SW 1271 (cell line): ENCODE measurements at places on chromosomes 7 and 10.

DNA sequence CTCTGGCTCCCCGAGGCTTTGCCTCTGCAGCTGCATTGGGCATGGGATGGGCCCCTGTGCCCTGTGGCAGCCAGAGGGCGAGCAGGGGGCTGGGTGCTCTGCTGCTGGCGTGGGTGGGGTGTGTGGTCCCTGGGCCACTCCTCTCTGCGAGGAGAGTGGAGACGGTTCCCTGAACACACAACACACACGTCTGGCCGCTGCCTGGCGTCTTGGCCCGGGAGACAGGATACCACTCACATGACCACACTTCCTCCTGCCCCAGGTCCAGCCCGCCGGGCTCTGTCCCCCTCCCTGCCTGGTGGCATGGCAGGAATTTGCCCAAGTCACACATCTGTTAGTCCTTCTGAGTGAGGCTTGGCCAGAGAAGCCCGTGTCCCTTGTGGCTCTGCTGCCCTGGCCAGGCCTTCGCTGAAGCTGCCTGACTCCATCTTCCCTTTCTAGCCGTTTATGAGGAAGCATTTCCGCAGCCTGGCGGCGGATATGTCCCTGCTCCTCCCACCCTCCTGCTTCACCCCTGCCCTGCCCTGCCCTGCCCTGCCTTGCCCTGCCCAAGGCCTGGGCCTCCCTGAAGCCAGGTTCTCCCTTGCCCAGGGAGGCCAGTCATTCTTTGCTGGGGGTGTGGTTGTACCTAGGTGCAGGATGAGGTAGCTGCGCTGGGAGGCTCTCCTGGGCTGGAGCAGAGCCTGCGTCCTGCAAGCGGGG lies 3.0 kb downstream of the BRI3 start:
- peak; percentile 84 for DNase-seq

DNA sequence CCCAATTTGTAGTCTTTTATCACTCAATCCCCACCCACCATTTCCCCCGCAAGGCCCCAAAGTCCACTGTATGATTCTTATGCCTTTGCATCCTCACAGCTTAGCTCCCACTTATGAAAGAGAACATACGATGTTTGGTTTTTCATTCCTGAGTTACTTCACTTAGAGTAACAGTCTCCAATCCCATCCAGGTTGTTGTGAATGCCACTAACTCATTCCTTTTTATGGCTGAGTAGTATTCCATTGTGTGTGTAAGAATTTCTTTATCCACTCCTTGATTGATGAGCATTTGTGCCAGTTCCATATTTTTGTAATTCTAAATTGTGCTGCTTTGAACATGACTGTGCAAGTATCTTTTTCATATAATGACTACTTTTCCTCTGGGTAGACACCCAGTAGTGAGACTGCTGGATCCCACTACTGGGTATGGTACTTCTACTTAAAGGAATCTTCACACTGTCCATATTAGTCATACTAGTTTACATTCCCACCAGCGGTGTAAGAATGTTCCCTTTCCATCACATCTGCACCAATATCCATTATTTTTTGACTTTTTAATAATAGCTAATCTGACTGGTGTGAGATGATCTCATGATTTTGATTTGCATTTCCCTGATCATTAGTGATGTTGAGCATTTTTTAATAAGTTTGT lies 152.6 kb downstream of the JMJD1C start:
- DNase-seq, result no peak

DNA sequence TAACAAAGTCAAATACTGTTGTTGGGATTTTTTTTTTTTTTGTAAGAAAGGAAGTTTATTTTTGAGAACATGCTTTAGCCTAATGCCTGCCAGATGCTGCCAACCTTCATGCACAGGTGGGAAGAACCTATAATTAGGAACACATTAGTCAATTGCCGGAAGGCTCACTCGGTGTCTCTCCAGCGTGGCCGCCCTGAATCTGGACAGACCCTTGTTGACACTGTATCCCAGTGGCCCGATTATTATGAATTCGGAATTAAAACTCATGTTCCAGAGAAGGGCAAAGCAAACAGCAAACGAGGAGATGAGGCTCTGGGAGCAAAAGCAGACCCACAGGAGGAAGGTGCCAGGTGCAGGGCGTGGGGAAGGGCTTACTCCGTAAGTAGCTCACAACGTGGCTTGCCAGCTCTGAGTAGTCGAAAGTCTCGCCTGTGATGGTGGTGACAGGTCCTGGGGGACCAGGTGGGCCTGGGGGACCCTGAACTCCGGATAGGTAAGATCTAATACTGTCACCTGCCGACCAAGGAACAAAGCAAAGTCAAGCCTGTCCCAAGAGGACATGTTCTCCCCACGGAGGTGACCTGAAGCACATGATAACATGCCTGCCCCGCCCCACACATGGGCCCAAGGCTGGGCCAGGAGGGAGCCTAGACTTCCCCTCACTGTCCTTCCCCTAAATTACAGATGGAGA lies 48.3 kb downstream of the COL17A1 start:
- no peak for DNase-seq

- no peak for DNase-seq
Observed at GRCh38 chr10:99784727-99785441, 2.4 kb downstream of the ABCC2 start.

- DNase-seq, result no peak
Observed at GRCh38 chr7:28768577-28769147, 189.5 kb downstream of the TRIL start.

- DNase-seq, result no peak
Observed at GRCh38 chr10:63829020-63829419, 307.8 kb downstream of the REEP3 start.

GRCh38 chr7:115135769-115136410 lies 214.0 kb downstream of the MDFIC start:
- DNase-seq, result no peak

- no peak for DNase-seq
Observed at GRCh38 chr7:107179326-107180164, 10.7 kb downstream of the HBP1 start.

- no peak for DNase-seq
Observed at GRCh38 chr7:152894295-152895170, 135.0 kb downstream of the ACTR3B start.

DNA sequence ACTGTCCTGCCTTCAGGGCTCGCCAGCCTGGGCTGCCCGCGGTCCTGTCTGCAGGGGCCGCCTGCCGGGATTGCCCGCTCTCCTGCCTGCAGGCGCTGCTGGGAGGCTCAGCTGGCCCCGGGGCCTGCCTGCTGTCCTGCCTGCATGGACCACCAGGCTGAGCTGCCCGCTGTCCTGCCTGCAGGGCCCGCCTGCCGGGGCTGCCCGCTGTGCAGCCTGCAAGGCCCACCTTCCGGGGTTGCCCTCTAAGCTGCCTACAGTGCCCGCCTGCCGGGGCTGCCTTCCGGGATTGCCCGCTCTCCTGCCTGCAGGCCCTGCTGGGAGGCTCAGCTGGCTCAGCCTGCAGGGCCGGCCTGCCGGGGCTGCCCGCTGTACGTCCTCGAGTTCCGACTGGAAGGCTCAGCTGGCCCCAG lies 164.4 kb downstream of the GLRX3 start:
- peak; percentile 32 for DNase-seq

GRCh38 chr10:87598700-87599099 lies 61.0 kb upstream of the PAPSS2 start:
- DNase-seq, result no peak

DNA sequence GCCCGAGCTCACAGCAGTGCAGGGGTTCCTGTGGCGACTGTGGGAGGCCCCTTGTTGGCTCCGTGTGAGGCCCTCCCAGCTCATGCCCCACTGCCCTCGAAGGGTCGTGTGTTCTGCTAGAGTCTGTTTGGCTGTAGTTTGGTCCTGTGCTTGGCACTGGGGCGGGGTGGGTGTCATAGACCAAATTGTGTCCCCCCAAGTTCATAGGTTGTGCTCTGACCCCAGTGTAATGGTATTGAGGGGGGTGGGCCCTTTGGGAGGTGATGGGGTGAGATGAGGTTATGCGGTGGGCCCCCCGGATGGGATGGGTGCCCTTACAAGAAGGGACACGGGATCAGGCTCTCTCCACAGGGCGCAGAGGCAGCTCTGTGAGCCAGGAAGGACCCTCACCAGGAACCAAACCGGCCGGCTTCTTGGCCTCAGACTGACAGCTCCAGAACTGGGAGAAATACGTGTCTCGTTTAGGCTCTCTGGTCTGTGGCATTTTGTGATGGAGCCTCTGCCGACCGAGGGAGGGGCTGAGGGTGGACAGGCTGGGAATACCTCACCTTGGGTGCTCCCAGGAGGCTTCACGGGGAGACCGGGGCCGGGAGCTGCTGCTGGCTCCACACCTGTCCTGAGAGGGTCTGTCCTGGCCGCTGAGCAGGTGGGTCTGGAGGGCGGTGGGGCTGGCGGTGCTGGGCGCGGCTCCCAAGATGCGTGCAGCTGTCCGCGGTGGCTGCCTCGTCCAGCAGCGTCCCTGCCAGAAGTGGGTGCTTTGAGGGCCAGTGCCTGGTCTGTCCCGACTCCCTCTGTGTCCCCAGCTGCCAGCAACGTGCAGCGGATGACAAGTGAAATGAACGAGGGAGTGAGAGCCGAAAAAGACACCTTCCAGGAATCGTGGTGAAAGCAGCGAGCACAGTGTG lies 89.4 kb downstream of the INPP5A start:
- DNase-seq, result no peak

DNA sequence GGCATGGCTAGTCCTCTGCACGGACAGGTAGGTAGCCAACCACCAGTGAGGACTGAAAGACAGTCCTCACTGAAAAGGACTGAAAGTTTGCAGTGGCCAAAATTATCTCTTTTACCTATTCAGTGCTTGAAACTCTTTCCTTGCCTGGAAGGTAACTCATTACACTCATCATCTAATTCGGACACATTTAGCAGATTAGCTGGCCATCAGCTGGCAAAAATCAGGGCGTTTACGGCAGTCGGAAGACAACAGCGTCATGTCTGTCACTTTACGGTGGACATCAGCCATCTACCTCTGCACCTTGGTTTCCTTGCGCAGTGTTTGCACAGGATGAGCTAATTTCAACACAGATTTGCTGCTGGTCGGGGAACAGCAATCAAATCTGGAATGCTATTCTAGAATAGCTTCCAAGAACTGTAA lies 740 bp downstream of the ANXA7 start:
- peak; percentile 45 for DNase-seq

GRCh38 chr10:93420091-93420490 lies 62.0 kb downstream of the MYOF start:
- DNase-seq, result no peak

GRCh38 chr10:123995082-123995460 lies 98.3 kb downstream of the CHST15 start:
- no peak for DNase-seq

GRCh38 chr10:86073199-86073977 lies 293.2 kb downstream of the GRID1 start:
- no peak for DNase-seq

GRCh38 chr10:14656052-14656730 lies 118.5 kb downstream of the FAM107B start:
- DNase-seq, result no peak

DNA sequence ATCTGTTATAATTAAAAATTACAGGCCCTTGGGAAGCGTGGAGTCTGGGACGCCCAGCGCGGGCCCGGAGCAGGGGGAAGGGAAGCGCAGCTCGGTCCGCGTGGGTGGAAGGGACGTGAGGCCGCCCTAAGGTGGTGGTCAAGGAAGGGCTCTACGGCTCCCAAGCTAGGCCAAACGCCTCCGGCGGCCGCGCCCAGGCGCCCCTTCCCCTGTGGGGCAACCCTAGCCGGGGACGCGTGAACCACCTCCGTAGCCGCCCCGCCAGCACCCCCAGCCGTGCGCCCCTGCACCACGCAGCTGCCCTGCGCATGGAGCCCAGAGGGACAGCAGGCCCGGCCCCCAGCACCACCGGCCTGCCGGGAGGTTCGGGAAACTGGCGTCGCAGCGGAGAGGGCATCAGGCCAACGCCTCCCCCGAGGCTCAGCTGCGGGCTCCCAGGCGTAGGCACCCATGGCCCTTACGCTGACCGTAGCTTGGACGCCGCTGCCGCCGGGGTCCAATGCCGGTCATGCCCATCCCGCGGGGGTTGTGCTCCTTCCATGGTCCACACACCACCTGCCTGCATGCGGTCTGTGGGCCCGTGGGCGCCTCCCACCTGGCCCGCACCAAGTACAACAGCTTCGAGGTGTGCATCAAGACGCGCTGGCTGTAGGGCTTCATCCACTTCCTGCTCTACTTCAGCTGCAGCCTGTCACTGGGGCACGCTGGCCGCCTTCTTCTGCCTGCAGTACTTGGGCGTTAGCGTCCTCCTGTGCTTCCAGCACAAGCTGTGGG lies 166.7 kb downstream of the SEPTIN7 start:
- no peak for DNase-seq

DNA sequence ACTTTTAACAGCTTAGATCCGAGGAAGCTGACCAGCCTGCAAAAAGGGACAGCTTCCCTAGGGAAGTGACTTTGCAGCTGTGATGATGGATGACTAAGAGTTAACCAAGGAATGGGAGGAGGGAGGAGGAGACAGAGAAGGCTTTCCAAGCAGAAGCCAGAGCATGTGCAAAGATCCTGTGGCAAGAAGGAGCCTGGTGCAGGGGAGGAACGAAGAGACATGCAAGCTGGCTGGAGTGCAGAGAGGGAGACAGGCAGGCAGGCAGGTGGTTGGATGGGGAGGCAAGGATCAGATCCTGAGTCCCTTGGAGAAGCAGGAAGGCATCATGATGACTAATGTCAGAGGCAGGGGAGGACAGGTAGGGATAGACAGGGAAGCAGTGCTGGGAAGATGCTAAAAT lies 148.8 kb downstream of the PFKFB3 start:
- no peak for DNase-seq

DNA sequence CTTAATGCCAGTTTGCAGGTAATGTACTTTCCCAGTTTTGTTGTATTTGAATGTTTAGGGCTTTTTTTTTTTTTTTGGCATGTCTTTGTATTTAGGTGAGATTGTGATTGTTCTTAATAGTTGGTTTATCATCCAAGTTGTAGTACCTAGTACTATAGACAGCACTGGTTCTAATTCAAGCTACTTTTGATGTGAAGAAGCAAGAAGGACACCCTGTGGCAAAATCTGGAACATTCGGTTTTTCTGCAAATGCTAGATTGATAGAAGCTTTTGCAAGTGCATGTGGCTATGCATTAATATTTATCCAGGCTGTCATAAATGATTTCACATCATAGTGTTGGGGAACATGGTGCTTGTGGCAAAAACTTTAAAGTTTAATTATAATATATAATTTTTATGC lies 248.9 kb downstream of the FOXP2 start:
- peak; percentile 28 for DNase-seq

DNA sequence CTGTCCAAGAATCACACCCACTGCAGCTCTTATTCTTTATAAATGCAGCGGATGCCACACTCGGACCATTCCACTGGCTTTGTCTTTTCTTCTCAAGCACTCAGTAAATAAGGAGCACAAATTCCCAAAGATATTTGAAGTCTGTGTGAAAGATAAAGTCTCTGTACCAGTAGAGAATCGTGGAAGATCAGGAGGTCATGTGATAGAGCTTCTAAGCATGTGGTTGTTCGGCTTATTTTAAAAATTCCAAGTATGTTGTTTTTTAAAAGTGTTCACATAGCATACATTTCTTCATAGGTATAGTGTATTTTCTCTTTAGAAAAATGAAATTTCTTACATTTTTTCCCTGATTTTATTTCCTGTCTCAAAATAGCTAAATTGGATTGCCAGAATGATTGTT lies 75.8 kb downstream of the NOC3L start:
- no peak for DNase-seq

DNA sequence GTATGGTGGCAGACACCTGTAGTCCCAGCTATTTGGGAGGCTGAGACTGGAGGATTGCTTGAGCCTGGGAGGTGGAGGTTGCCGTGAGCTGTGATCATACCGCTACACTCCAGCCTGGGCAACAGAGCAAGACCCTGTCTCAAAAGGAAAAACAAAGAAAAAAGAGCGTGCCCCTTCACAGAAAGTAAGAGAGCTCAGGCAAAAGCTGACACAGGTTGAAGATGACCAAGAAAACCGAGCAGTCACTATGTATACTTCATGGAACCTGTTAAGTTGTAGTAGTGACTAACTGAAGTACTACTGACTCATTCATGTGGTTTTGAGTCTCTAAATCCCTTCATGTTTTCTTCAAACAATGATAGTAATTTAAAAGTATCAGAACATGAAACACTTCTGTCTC lies 1.2 kb upstream of the PRRT4 start:
- DNase-seq, result no peak
